Activated naive CD4-positive, alpha-beta T cell (primary cell): ENCODE measurements at places on chromosomes 11 and 22.

- DNase-seq, result no peak
Observed at GRCh38 chr11:70481625-70482528, 83.5 kb downstream of the CTTN start.

DNA sequence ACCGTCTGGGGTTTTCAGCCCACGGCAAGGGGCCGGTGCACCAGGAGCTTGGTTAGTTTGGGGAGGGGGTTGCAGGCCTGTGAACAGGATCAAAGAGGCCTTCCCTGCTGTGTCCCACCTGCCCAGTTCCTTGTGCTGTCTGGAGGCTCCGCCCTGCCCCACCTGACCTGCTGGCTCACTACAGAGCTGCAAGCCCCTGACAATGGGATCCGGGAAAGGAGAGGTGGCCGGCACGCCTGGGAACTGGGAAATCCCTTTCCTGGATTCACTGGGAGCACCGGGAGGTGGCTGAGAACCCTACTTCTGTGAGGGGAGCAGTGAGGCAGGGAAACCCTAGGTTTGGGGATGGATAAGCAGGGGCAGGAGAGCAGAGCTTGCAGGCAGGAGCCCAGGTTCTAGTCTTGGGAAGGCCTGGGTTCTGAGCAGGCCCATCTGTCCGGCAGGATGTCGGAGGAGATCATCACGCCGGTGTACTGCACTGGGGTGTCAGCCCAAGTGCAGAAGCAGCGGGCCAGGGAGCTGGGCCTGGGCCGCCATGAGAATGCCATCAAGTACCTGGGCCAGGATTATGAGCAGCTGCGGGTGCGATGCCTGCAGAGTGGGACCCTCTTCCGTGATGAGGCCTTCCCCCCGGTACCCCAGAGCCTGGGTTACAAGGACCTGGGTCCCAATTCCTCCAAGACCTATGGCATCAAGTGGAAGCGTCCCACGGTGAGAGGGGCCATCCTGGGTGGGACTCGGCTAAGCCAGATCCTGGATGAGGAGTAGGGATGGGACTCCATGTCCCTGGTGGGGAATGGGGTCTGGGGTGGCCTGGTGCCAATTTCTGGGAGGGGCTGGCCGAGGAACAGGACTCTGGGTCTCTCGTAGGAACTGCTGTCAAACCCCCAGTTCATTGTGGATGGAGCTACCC, 786 bp downstream of the CAPN1 start:
- no peak for DNase-seq

DNA sequence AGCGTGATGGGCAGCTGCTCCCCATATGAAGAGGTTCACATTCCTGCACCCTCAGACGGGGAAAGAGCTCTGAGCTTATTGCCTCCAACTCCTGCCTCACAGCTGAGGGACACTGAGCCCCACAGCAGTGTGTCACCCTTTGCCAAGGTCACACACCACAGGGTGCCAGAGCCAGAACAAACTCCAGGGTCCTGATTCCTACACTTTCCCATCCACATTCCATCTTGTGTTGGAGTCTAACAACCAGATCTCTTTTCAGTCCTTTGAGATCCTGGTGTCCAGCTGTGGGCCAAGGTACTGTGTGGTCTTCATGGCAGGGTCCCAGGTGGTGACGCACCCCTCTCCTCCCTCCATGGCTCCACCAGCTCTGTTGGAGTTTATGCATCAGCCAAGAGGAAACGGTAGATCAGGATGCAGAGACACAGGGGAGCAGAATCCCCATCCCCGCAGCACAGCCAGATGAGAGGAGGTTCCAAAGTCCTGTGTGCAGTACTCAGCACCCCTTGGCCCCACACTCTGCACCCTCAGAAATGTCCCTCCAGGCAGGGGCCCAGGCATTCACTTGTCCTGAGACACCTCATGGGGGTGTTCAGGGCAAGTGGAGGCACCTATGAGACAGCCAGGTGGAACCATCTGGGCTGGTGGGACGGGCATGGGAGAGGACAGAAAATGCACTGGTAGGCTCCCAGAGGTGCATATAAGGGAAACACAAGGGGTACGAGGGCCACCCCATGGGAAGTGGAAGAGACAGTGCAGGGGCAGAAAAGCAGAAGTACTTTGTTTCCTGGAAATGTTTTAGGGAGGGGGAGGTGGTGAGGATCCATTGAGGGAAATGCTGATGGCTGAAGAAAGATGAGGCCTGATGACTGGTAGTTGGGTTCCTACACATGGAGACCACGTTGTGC, 32.6 kb upstream of the GNAZ start:
- DNase-seq, result no peak

DNA sequence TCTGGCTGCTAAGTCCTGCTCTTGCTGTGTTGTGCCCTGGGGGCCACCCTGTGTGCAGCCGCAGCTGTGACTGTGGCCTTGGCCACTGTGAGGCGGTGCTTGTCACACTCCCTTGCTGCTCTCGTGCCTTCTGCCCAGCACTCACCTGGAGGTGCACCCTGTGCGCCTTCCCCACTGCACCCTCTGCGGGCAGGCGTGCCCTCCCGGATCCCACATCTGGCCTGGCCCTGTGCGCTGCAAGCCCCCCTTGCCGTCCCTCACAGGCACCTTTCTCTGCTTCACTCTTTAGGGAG, 27.2 kb downstream of the TBX1 start:
- no peak for DNase-seq

DNA sequence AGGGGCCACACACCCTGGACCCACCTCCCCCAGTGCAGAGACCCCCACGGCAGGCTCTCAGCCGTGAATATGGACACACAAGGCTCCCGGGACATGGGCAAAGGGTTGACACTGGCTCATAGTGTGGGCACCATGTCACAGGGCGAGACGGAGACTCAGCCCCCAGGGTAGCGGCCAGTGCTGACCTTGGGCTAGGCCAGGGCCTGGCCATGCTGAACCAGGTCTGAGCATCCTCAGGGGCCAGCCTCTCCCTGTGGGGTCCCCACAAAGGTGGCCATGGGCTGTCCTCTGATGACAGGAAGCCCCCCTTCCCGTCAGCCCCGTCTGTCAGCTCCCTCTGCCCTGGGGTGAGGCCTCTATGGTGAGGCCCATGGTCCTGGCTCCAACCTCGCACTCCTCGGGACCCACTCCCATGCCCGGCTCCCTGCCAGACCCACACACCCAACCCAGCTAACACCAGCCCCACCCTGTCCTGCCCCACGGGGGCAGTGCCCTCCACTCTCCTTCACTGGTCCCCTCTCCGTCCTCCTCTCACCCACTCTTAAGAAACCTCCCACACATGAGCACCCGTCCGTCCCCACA, 19.0 kb upstream of the PRODH start:
- DNase-seq, result no peak

DNA sequence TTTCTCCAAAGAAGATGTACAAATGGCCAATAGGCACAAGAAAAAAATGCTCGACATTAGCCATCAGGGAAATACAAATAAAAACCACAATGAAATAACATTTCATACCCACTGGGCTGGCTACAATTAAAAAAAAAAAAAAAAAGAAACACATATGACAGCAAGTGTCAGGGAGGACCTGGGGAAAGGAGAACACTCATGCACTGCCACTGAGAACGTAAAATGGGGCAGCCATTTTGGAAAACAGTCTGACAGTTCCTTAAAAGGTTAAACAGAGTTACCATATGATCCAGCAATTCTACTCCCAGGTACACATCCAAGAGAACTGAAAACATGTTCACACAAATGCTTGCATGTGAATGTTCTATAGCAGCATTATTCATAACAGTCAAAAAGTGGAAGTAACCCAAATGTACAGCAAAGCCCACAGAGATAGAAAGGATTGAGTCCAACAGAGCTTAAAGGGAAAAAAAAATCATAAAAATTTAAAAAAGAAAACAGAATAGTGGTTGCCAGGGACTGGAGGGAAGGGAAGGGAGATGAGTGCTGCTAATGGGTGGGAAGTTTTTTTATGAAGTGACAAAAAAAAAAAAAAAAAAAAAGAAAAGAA, 48.4 kb upstream of the CYP2D6 start:
- DNase-seq, result no peak

DNA sequence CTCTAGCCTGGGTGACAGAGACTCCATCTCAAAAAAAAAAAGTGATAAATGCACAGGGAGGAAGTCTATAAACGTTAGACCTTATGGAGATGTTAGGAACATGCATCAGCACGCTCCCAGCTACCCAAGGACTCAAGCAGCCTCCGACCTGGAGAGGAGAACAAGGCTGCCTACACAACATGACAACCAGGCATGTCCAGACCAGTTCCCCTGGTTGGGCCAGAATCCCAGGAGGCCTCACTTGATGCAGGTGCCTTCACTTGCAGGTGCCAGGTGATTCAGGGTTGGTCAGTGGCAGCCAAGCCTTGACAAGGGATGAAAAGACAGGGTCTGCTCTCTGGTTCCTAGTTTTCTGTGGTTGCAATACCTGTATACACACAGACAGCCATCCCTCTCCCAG, 5.9 kb downstream of the RANGAP1 start:
- no peak for DNase-seq

GRCh38 chr11:10029386-10030121, 264.5 kb downstream of the SBF2 start:
- DNase-seq, result no peak

DNA sequence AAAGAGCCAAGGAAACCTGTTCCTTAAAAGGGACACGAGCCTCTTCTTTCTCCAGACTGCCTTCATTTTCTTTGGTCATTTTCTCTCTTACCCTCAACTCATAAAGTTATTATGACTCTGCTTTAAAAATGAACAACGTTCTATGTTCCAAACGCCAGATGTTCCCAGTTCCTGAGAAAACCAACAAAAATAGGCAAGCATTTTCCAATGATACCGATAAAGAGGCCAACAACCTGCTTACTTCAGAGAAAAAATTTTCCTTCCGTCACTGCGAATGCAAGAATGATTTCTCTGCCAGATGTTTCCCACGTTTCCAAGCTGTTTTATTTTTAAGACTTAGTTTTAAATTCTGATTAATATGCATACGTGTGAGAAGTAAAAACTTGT, 315 bp upstream of the TRPC6 start:
- DNase-seq, result no peak

GRCh38 chr11:35905646-35906276, 38.1 kb upstream of the LDLRAD3 start:
- DNase-seq, result no peak
